ENCODE measurements at places on chromosomes 13 and 19.

DNA sequence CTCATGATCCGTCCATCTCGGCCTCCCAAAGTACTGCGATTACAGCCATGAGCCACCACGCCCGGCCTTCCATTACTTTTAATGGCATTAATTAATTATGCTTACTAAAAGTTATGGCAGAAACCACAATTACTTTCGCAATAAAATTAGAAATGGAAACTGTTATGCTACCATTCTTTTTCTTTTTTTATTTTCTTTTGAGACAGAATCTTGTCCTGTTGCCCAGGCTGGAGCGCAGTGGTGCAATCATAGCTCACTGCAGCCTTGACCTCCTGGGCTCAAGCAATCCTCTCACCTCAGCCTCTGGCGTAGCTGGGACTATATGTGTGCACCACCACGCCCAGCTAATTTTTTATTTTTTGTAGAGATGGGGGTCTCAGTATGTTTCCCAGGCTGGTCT lies 4.6 kb upstream of the BST2 start:
- DNase-seq, result peak; percentile 53

GRCh38 chr19:1356508-1356865 lies 27.2 kb upstream of the NDUFS7 start:
- DNase-seq, result peak; percentile 52

GRCh38 chr13:29067306-29067945 lies 247.3 kb downstream of the MTUS2 start:
- no peak for DNase-seq

GRCh38 chr19:28544451-28545261 lies 668.3 kb downstream of the UQCRFS1 start:
- no peak for DNase-seq

GRCh38 chr13:42762917-42763316 lies 18.5 kb upstream of the FAM216B start:
- DNase-seq, result peak; percentile 90
